Kidney (tissue), 22 donors: ENCODE measurements at places on chromosomes 16 and 17. TPM values are rescaled to one million over a fixed set of nuclear protein-coding genes. Genes with fewer than 3 reads are reported as not detected.

The MMP15 gene
- total RNA-seq, result 31.4 TPM

The PRPSAP1 gene
- 37.6 TPM for total RNA-seq

The NACA2 gene
- total RNA-seq, result not detected

The CLEC19A gene
- total RNA-seq, result not detected

The SOST gene
- total RNA-seq, result 0.09 TPM

DNA sequence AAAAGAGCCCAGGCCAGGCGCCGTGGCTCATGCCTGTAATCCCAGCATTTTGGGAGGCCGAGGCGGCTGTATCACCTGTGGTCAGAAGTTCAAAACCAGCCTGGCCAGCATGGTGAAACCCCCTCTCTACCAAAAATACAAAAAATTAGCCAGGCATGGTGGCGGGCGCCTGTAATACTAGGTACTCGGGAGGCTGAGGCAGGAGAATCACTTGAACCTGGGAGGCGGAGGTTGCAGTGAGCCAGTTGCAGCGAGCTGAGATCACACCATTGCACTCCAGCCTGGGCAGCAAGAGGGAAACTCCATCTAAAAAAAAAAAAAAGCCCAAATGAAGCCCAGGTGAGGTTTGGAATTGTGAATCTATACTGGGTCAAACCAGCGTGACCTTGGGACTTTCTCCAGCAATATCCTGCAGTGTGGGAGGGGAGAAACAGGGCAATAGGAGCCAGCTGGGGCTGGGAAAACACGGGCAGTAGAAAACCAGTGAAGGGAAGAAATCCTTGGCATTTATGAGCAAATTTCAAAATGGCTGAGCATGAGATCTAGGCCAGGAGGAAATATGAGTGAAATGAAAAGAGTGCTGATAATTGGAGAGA lies 8.2 kb upstream of the DHX8 start:
- H3K4me3 ChIP-seq, result no peak overlapping the region
- H3K4me1 ChIP-seq, result peaks cover 2% of the 10 kb centered on the region
- H3K27ac ChIP-seq, result peak overlapping the region; percentile 77
- H3K36me3 ChIP-seq, result no peaks in the 10 kb centered on the region
- H3K27me3 ChIP-seq, result no peaks in the 10 kb centered on the region

- H3K4me1 ChIP-seq, result peaks cover 44% of the 10 kb centered on the region
- no peaks in the 10 kb centered on the region for H3K27me3 ChIP-seq
- H3K27ac ChIP-seq, result peak overlapping the region; percentile 99
- DNase-seq, result peak; percentile 88
Measured at GRCh38 chr17:2398655-2399571, 1.9 kb downstream of the MNT start.

- H3K27me3 ChIP-seq, result no peaks in the 10 kb centered on the region
- H3K36me3 ChIP-seq, result peaks cover 5% of the 10 kb centered on the region
- peak overlapping the region; percentile 89 for H3K4me3 ChIP-seq
- H3K4me1 ChIP-seq, result peaks cover 4% of the 10 kb centered on the region
- H3K27ac ChIP-seq, result peak overlapping the region; percentile 90
- no peak for DNase-seq
Measured at GRCh38 chr16:89507214-89507833, 879 bp upstream of the SPG7 start.

The MYCBPAP gene
- total RNA-seq, result 0.72 TPM

DNA sequence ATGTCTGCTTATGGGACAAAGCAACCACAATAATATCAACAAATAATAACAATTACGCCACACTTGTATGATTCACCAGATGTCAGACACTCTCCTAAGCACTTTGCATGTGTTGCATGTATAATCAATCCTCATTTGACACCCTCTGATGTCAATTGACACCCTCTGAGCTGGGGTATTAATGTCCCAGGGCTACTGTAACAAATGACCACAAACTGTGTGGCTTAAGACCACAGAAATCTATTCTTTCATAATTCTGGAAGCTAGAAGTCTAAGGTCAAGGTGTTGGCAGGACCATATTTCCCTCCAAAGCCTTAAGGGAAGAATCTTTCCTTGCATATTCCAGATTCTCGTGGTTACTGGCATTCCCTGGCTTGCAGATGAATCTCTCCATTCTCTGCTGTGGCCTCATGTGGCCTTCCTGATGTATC lies 112.7 kb downstream of the NPIPB5 start:
- H3K4me1 ChIP-seq, result no peaks in the 10 kb centered on the region
- H3K36me3 ChIP-seq, result no peaks in the 10 kb centered on the region
- no peak overlapping the region for H3K27ac ChIP-seq
- no peaks in the 10 kb centered on the region for H3K27me3 ChIP-seq
- H3K4me3 ChIP-seq, result no peak overlapping the region

- H3K27me3 ChIP-seq, result no peaks in the 10 kb centered on the region
- no peaks in the 10 kb centered on the region for H3K4me1 ChIP-seq
- H3K27ac ChIP-seq, result no peak overlapping the region
Measured at GRCh38 chr17:1469231-1469852, 13.3 kb upstream of the CRK start.
